CD8-positive, alpha-beta memory T cell (primary cell): ENCODE measurements at places on chromosomes 5 and 9. TPM values are rescaled to one million over a fixed set of nuclear protein-coding genes. Genes with fewer than 3 reads are reported as not detected.

The CCL28 gene
- 7.5 TPM for polyA plus RNA-seq

The RAB3C gene
- polyA plus RNA-seq = not detected

The FAM114A2 gene
- 17.9 TPM for polyA plus RNA-seq

The LCN10 gene
- 0.22 TPM for polyA plus RNA-seq

The PRSS3 gene
- not detected for polyA plus RNA-seq

The SPEF2 gene
- polyA plus RNA-seq = 5.5 TPM

The PCDHGA7 gene
- polyA plus RNA-seq = not detected

The CTXN3 gene
- polyA plus RNA-seq = not detected

The GMCL2 gene
- polyA plus RNA-seq = not detected

The CDX1 gene
- polyA plus RNA-seq = not detected

The SPINK1 gene
- not detected for polyA plus RNA-seq

The SMIM15 gene
- polyA plus RNA-seq = 44.4 TPM

The SH3GLB2 gene
- 36.2 TPM for polyA plus RNA-seq

The AHRR gene
- polyA plus RNA-seq = not detected

The TEK gene
- not detected for polyA plus RNA-seq

The MPDZ gene
- not detected for polyA plus RNA-seq

The ZMYND19 gene
- polyA plus RNA-seq = 11.2 TPM

The CNOT6 gene
- 11.4 TPM for polyA plus RNA-seq

The PPP6C gene
- 56.2 TPM for polyA plus RNA-seq

The FYB1 gene
- 282 TPM for polyA plus RNA-seq

The HRH2 gene
- 1.3 TPM for polyA plus RNA-seq

The PDE6A gene
- polyA plus RNA-seq = not detected

The BRIX1 gene
- 53.4 TPM for polyA plus RNA-seq

The LOX gene
- not detected for polyA plus RNA-seq

The PDE4D gene
- 5.6 TPM for polyA plus RNA-seq

The CD74 gene
- 1,273 TPM for polyA plus RNA-seq

The SMARCA2 gene
- 56.7 TPM for polyA plus RNA-seq

The NEK6 gene
- polyA plus RNA-seq = 9.5 TPM

The RUSC2 gene
- not detected for polyA plus RNA-seq

The NR5A1 gene
- not detected for polyA plus RNA-seq

The OLFM1 gene
- not detected for polyA plus RNA-seq

The GBGT1 gene
- polyA plus RNA-seq = not detected

The PLCXD3 gene
- polyA plus RNA-seq = not detected

The EMB gene
- polyA plus RNA-seq = 220 TPM

The ZFP37 gene
- 3.1 TPM for polyA plus RNA-seq

The RLN1 gene
- 4.1 TPM for polyA plus RNA-seq

The PALM2AKAP2 gene
- polyA plus RNA-seq = 0.15 TPM

The SLF1 gene
- 14.0 TPM for polyA plus RNA-seq

The HRCT1 gene
- not detected for polyA plus RNA-seq

The ADAMTSL2 gene
- polyA plus RNA-seq = not detected

The SAXO1 gene
- not detected for polyA plus RNA-seq

The SH3PXD2B gene
- not detected for polyA plus RNA-seq

The TBC1D2 gene
- polyA plus RNA-seq = 5.6 TPM

The TNPO1 gene
- 49.7 TPM for polyA plus RNA-seq

The PROB1 gene
- polyA plus RNA-seq = 0.72 TPM

The FAM153A gene
- polyA plus RNA-seq = 0.67 TPM

The PCDHB10 gene
- not detected for polyA plus RNA-seq

The ITK gene
- polyA plus RNA-seq = 129 TPM

The C9orf72 gene
- polyA plus RNA-seq = 6.3 TPM
